Body of pancreas (tissue), 4 donors: ENCODE measurements at places on chromosomes 12 and 14. TPM values are rescaled to one million over a fixed set of nuclear protein-coding genes. Genes with fewer than 3 reads are reported as not detected.

ERP27 gene
- total RNA-seq, result 79.1 TPM

LGR5 gene
- 0.52 TPM for total RNA-seq

TPPP2 gene
- total RNA-seq, result not detected

KRT72 gene
- not detected for total RNA-seq

TDP1 gene
- total RNA-seq, result 10.5 TPM

LPAR5 gene
- 0.66 TPM for total RNA-seq

PPP1R1A gene
- 3.6 TPM for total RNA-seq

NEUROD4 gene
- not detected for total RNA-seq

SALL2 gene
- 7.8 TPM for total RNA-seq

HNRNPC gene
- 251 TPM for total RNA-seq

KRT82 gene
- total RNA-seq, result not detected

SDS gene
- total RNA-seq, result 0.33 TPM

ANO2 gene
- 4.3 TPM for total RNA-seq

VASH1 gene
- total RNA-seq, result 3.1 TPM

LPCAT3 gene
- total RNA-seq, result 21.5 TPM

STAB2 gene
- not detected for total RNA-seq

KITLG gene
- total RNA-seq, result 4.4 TPM

MYL2 gene
- not detected for total RNA-seq

PMCH gene
- total RNA-seq, result not detected

ARMH4 gene
- 1.0 TPM for total RNA-seq

CCDC92 gene
- total RNA-seq, result 19.7 TPM

ANO6 gene
- total RNA-seq, result 24.4 TPM

CAPZA3 gene
- total RNA-seq, result not detected

TCHP gene
- total RNA-seq, result 72.2 TPM

AHNAK2 gene
- 3.6 TPM for total RNA-seq

LMNTD1 gene
- total RNA-seq, result 1.3 TPM

RD3L gene
- total RNA-seq, result not detected

KRT75 gene
- total RNA-seq, result not detected

SLC38A6 gene
- total RNA-seq, result 9.3 TPM

CISTR gene
- not detected for total RNA-seq

P2RX2 gene
- total RNA-seq, result 1.0 TPM

PLA2G1B gene
- 6,971 TPM for total RNA-seq

CPM gene
- total RNA-seq, result 34.6 TPM

EPYC gene
- not detected for total RNA-seq
